ENCODE measurements at places on chromosomes 6 and 20. TPM values are rescaled to one million over a fixed set of nuclear protein-coding genes. Genes with fewer than 3 reads are reported as not detected.

The HLA-DOB gene
- 0.36 TPM for total RNA-seq

The TSPYL1 gene
- 121 TPM for total RNA-seq

DNA sequence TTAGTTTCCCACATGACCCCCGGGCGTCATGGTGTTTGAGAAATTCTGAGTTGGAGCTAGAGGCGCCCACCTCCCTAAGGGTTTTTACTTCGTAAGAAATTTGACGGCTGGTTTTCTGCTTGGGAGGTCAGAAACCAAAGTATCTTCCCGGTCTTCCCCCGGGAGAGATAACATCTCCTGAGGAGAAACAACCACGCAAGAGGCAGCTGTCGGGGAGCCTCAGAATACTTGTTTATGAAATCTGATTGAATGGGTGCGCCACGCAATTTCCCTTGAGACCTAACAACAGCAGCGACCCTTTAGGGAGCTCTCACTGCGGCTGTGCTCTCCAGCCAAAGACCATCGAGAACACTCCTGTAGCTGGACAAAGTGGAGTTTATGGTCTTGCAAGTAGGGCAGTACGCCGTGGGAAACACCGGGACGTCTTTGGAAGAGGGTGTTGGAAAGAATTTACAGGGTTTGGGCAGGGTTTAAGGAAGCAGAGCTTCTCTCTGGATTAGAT lies 608 bp upstream of the EIF2S2 start:
- DNase-seq: peak; percentile 31

DNA sequence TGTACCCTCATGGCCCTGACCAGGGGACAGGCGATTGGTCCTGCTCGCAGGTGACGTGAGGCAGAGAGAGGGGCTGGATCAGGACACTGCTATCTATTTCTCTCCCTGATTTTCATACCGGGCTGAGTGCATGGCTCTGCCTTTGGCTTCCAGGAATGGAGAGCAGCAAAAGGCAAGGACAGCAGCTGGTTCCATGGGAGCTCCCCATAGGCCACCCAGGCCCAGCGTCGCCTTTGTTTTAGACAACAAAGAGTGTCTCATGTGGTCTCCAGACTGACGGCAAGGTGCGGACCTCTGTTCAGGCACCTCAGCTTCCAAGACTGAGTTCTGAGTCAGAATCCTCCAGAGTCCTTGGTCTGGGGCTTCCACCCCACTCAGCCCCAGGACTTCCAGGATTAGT lies 123.1 kb downstream of the VEGFA start:
- DNase-seq: no peak

- DNase-seq: peak; percentile 4
Measured at GRCh38 chr6:72260489-72260888, 361.4 kb upstream of the KCNQ5 start.

The TBC1D22B gene
- 6.6 TPM for total RNA-seq

GRCh38 chr6:24822696-24823095 lies 24.0 kb upstream of the ARMH2 start:
- peak; percentile 68 for DNase-seq

- no peak for DNase-seq
Measured at GRCh38 chr6:142334294-142334693, 32.5 kb downstream of the ADGRG6 start.

The MTRF1L gene
- total RNA-seq: 11.1 TPM

GRCh38 chr6:28856620-28857005 lies 67.2 kb downstream of the TRIM27 start:
- no peak for DNase-seq

- no peak for DNase-seq
Measured at GRCh38 chr6:10725044-10725443, 2.2 kb downstream of the TMEM14C start.

- DNase-seq: peak; percentile 47
Measured at GRCh38 chr20:5033566-5033965, 32.3 kb upstream of the SLC23A2 start.

GRCh38 chr20:40703975-40704530 lies 15.0 kb upstream of the MAFB start:
- DNase-seq: no peak

DNA sequence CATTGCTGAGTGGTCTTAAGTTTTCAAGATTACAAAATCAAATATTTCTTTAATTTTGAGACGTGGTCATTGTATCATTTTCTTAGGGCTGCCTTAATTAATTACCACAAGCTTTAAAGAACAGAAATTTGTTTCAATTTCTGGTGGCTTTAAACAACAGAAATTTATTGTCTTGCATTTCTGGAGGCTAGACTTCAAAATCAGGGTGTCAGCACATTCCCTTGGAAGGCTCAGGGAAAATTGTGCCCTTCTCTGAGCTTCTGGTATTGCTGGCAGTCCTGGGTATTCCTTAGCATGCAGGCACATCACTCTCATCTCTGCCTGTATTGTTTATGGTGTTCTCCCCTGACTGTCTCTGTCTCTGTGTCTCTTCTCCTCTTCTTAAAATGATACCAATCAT lies 76.0 kb upstream of the PCSK2 start:
- DNase-seq: no peak

DNA sequence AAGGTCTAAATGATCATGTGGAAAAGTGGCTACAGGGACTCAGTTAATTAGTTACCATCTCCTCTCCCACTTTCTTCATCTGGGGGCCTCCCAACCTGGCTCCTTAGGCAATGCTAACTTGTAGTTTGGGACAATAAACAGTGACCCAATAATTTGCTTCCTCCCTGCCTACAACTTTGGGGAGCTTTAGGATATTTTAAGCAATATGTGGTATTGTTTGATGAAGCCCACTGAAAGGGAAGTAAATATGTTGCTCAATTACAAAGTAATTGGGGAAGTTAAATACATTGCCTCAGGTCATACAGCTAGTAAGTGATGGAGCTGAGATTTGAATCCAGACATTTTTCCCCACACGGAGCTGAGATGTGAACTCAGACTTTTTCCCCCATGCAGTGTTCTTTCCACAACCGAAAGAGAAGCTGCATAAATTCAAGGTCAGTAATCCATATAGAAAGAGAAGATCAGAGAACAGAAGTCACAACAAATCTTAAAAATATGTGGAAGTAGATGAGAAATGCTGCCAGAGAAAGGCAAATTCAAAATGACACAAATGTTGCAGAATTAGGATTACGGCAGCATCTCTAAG lies 26.6 kb downstream of the ZHX3 start:
- DNase-seq: no peak

The NRSN1 gene
- not detected for total RNA-seq

- DNase-seq: no peak
Measured at GRCh38 chr20:55830121-55830827, 175.0 kb downstream of the CBLN4 start.

The ZBTB24 gene
- 10.3 TPM for total RNA-seq

The ADTRP gene
- 0.83 TPM for total RNA-seq

The SPATS1 gene
- total RNA-seq: not detected

- no peak for DNase-seq
Measured at GRCh38 chr6:44554194-44554593, 166.7 kb downstream of the CDC5L start.

DNA sequence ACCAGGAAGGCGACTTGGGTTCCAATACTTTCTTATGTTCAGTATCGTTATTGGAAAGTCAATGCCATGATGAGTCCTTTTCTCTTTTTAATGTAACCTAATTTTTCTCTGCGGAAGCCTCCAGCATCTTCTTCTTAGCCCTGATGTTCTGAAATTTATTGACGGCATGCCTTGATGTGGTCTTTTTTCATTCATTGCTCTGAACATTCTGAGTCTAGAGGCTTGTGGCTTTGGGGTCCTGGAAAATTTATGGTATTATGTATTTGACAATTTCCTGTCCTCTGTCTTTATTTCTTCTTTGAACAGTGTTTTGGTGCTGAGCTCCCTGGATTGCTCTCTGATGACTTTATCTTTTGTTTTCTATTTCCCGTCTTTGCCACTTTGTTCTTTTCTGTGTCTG lies 28.7 kb upstream of the MAS1 start:
- no peak for DNase-seq

DNA sequence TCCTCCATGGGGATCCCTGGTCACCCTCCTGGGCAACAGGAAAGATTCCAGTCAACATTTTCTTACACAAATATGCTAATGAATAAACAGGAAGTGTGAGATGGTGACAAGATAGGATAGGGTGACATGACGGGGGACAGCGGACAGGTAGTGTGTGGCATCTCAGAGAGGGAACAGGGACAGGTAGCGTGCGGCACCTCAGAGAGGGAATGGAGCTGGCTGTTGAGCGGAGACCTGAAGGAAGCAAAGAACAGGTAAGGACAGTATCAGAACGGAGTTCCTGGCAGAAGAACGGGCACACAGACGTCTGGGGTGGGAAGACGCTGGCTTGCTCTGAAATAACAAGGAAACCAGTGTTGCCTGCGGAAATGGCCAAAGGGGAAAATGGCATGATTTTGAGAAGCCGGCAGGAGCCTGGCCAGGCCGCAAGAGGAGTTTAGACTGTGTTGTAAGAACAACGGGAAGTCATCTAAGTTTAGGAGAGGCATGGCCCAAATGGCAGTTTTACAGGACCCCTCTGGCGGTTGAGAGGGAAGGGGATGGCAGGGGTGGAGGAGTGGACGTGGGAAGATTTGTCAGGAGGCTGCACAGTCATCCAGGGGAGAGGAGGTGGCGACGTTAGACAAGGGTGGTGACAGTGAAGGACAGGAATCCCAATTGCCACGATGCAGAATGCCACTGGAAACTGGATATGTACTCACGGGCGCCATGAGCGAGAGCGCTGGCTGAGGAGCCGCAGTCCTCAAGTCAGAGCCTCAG lies 111.6 kb downstream of the JPH2 start:
- DNase-seq: no peak

- DNase-seq: peak; percentile 62
Measured at GRCh38 chr6:79868098-79868722, 79.1 kb downstream of the ELOVL4 start.

DNA sequence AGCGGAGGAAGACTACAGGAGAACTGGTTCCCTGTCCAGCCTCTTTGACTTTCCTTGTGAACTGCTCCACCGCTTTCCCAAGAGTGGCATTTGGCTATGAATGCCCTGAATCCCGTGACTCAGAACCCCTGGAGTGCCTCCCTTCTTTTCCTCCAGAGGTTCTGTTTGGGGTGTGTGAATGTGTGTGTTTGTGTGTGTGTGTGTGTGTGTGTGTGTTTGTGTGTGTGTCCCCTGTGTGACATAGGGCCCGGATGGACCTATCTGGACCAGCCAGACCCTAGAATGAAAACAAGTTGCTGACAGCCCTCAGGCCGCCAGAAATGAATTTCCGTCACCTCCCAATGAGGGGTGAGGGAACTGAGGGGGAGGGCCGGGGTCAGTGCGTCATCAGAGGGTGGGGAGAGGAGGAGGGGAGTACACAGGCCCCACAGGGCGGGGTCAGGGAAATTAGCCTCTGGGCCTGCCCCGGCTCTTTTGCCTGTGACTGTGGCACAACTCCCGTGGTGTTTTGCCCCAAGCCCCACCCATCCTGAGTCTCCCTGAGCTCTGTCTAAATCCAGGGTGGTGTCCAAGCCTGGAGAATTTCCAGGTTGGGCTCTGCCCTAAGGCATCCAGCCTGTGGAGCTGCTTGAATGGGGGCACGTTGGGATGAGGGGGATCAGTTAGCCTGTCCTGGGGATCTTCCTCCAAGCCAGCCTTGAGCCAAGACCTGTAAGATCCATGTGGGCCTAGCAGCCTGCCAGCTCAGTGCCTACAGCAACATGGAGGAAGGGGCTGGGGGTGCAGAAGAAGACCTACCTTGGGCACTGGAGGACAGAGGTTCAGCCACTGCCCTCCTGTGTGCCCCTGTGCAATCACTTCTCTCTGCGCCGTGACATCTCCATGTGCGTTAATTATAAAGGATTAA lies 15.2 kb upstream of the MRPS18A start:
- peak; percentile 83 for DNase-seq

DNA sequence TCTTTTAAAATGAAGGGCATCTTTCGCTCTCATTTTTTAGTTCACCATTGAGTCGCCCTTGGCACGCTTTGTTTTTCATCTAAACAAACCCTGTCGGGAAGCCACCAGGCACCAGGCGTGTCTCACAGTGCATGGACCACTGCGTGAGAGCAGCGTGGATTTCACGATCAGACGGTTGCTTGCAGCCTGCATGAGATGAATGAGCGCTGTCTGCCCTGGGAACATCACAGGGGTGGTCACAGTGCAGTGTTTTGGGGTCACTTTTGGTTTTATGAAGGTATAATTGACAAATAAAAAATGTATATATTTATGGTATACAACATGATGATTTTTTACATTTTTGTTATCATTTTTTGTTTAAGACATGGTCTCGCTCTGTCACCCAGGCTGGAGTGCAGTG lies 61.3 kb downstream of the CDH4 start:
- no peak for DNase-seq

The OPN5 gene
- total RNA-seq: not detected

DNA sequence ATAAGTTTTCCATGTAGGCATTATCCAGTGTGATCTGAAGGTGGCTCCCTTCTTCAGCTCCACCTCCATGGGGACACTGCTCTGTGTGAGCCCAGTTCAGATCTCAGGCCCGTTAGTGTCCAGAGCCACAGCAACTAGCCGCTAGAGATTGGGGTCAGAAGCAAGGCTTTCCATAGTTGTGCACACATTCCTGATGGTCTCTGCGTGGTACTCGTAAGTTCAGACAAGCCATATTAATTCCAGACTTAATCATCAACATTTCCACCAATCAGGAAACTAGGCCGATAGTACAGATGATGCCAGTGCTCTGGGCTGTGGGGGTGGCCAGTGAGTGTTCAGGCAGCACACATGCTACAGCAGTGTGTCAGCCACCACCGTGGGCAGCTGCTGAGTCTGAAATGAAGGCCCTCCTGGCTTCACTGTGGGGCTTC lies 17.5 kb upstream of the SYNCRIP start:
- peak; percentile 98 for DNase-seq

- no peak for DNase-seq
Measured at GRCh38 chr6:105814745-105815536, 271.2 kb upstream of the PRDM1 start.

- no peak for DNase-seq
Measured at GRCh38 chr20:24970030-24970553, 21.0 kb downstream of the CST7 start.

DNA sequence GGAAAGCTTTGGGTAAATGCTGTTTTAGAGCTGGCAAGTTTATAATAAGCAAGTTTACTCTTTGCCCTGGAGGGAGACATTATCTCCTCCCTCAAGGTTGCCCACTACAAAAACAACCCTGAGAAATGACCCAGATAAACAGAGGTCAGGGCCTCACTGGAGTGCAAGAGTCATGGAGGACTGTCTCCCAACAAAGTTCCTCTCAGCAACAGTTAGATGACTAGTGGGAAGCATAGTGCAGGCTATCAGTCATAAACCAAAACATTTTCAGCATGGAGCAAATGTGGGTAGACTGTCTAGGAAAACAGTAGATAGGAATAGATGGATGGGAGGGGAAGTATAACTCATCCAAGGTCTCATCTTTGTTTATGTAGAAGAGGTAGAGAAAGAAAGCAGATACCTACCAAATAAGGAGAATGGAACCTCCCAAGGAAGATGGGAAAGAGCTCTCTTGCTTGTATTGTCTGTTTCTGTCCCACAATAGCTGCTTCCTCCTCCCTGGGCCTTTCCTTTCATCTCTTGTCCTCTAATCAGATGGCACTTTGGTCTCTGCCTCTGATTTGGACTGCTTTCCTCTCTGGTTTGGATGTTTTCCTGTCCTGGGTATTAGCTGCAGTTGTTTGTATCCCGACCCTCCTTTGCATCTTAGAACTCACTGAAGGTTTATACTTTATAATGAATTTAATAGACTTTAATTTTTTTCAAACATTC lies 95.4 kb downstream of the WASF1 start:
- DNase-seq: no peak

All from IMR-90 (cell line).